Ecto neural progenitor cell (in vitro differentiated cells): ENCODE measurements at places on chromosomes 3 and 15.

DNA sequence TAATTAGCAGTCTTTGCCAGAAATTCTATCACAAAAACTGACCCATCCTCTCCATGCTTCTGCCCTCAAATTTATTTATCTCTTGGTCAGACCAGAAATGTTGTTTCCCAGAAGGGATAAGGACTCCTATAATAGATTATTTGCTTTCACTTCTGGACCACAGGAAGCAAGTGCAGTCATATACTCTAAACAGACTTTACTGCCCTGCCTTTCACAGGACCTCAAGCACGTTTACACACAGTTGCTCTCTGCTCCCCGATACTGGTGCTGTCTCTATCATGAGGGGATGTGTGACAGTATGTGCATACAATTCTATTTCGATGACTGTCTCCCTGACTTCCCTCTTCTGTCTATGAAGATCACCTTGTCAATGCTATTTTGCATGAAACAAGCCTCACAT lies 205.5 kb upstream of the TGFBR2 start:
- DNase-seq: no peak

DNA sequence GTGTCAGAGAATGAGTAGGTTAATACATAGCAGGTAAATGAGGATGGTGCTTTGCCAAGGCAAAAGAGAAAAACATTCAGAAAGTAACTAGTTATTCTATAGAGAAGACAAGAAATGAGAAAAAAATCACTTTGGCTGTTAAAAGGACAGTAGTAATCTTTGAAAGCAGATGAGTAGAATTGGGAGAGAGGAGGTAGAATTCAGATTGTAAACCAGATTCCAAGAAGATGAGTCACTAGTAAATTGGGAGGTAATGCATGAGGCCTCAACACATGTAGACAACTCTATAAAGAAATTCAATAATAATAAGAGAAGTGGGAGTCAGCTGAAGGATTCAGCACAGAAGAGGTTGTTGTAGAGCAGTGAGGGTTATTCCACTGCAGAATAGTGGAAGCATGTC lies 81.4 kb downstream of the MBNL1 start:
- DNase-seq: no peak

DNA sequence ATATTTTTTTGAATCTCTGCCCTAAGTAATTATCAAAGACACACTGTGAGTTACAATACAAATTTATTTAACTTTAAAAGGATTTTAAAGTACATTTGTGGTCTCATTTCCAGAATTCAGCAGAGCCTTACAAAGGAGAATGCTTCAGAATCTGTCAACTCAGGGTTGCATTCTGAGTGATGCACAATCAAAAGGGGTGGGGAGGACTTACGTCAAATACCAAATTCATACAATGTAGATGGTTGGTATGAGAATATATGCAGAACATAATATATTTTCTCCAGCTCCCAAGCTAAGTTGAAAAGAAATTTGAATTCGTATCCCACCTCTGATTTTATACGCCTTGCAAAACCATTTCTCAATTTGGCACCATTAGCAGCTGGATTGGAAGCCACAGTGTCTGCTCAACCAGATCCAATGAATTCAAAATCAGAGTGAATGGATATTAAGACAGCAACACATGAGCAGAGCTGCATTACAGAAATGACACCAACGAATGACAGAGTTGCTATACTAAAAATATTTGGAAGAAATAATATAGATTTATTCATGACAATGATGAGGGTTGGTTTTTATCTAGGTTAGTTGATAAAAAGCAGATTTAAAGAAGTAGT lies 110.4 kb upstream of the CFAP20DC start:
- DNase-seq: no peak

GRCh38 chr3:30581067-30581585 lies 25.3 kb upstream of the TGFBR2 start:
- DNase-seq: no peak

DNA sequence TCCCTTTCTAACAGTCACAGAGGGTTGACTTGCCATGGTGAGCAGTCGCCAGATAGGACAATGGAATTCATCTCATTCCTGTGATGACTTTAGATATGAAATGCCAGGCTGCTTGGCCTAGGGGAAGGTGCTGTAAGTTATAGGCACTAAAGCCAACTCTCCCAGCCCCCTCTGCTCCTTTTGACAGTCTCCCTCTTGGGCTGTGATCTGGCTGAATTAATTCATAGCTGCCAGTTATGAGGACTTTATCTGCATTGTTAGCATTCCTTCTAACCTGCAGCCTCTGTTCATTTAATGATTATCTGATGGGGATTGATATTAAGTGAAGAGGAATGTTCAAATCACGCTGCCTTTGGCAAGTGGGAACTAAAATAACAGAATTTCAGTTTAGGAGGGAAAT lies 427.1 kb upstream of the RASGRP1 start:
- no peak for DNase-seq

DNA sequence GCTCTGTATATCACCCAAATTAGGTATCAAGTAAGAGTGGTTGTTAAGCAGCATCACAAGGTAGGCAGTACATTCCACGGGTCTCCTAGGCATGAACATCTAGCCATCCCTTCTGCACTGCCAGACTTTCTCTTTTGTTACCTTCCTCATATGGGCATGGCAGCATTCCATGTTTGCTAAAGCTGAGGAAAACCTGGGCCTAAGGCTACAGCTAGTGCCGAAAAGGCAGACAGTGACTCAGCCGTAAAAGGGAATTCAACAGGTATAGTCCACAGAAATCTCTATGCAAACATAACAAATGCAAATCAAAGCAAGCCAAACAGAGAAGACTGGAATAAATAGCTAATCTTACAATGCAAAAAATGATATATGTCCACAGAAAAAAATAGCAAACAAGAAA lies 645.4 kb downstream of the ZBBX start:
- DNase-seq: no peak

- DNase-seq: no peak
Observed at GRCh38 chr15:89397653-89398023, 63.0 kb upstream of the POLG start.

DNA sequence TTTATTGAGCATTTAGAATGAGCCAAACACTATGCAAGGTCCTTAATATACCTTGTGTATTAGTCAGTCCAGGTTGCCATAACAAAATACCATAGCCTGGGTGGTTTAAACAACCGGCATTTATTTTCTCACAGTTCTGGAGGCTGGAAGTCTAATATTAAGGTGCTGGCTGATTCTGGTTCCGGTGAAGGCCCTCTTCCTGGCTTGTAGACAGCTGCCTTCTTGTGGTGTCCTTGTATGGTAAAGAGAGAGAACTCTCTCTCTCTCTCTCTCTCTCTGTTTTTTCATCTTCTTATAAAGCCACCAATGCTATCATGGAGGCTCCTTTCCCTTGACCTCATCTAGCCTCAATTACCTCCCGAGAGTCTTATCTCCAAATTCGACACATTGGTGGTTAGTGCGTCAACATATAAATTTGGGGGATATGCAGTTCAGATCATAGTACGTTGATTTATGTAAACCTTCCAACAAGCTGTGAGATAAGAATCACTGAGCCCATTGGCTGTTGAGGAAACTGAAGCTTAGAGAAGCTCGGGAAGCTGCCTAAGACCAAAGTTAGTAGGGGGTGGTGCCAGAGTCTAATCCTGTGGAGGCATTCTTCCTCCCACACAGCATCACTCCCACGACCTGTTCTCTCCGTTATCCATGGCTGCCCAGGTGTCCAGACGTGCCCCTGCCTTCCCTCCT lies 298.0 kb upstream of the PROK2 start:
- no peak for DNase-seq

GRCh38 chr3:137065381-137065780 lies 107.6 kb downstream of the IL20RB start:
- DNase-seq: no peak

- DNase-seq: no peak
Observed at GRCh38 chr15:42344763-42345162, 14.5 kb upstream of the CAPN3 start.

DNA sequence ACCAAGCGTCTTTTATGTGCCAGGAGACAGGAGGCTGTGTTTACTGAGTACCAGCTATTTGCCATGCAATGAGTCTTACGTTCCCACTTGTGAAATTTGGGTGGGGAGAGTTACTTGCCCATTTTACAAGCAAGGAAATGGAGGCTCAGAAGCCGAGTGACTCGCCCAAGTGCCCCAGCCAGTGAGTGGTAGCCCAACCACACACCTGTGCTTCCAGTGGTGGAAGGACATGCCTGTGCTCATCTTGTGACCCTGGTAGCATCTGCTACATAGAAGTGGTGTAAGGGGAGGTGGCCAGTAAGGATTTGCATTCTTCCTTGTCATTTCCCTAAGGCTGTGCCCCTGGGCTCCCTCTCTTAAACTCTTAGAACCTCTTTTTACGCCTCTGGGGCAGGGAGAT lies 49.3 kb downstream of the FBLN2 start:
- no peak for DNase-seq

GRCh38 chr15:100192097-100193080 lies 149.4 kb downstream of the ADAMTS17 start:
- DNase-seq: no peak

DNA sequence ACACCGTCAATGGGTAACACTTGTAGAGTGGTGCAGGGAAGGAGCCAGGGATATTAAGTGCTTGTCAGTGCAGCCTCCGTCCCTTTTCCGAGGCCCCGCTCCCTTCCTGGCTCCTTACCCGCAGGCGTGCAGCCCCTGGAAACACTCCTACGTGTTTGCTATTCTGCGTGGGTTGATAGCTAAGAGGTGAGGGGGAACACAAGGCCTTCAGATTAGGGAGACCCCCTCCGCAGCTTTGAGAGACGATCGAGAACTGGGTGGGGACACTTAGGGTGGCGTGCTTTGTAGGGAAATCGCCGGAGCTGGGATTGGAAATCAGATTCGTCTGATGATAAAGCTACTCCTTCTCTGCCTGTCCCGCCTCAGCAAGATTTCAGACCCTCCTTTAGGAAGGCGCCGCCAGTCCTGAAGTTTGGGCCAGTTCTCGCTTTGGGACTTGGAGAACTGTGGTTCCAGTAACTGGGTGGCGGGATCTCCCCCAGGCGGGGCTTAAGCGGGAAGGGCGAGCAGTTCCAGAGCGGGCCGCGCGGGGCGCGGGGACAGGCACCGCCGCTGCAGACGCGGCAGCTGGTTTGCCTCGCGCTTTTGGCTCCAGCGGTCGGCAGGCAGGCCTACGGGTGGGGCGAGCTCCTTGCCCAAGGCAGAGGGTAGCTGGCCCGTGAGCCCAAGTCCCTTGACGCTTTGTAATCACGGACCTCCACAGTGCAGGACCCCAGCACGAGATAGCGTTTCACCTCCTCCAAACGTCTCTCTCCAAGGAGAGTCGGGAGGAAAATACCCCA lies 8.0 kb upstream of the FAM107A start:
- DNase-seq: peak; percentile 88
